Caco-2 (cell line): ENCODE measurements at places on chromosomes 6 and 20. TPM values are rescaled to one million over a fixed set of nuclear protein-coding genes. Genes with fewer than 3 reads are reported as not detected.

DNA sequence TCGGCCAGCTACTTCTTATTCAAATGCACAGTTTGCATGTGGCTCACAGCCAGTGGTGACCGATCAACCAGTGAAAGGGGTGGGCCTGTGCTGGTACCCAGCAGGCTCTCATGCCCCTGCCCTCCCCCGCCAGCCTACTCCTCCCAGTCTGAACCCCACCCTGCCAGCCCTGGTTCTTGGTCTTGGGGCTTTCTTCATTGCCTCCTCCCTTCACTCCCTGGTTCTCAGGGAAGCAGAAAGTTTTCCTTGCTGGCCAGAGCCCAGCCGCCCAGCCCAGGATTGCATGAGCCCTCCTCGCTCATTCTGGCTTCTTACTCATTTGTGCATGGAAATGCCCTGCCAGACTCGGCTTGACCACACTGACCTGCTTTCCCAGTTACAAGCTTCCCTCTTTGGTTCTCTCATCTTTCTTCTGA lies 40.8 kb downstream of the KCNK17 start:
- DNase-seq: no peak

- no peak for DNase-seq
Measured at GRCh38 chr6:54877713-54878317, 31.2 kb downstream of the FAM83B start.

- DNase-seq: no peak
Measured at GRCh38 chr6:33861722-33862121, 57.9 kb upstream of the MLN start.

GRCh38 chr6:88339761-88340160 lies 173.6 kb upstream of the CNR1 start:
- DNase-seq: no peak

GRCh38 chr6:122869437-122870024 lies 80.5 kb downstream of the SMPDL3A start:
- peak; percentile 50 for DNase-seq

DNA sequence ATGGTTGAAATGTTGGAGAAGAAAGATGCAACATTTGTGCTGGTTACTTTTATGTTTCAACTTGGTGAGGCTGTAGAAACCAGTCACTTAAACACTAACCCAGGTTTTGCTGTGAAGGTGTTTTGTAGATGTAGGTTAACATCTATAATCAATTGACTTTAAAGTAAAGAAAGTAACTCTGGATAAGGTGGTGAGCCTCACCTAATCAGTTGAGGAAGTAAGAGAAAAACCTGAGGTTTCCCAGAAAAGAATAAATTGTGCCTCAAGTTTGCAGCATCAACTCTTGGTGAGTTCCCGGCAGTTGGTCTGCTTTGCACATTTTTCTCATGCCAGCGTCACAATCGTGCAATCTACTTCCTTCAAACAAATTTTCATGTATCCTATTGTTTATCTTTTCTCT lies 673.4 kb downstream of the QKI start:
- no peak for DNase-seq

DNA sequence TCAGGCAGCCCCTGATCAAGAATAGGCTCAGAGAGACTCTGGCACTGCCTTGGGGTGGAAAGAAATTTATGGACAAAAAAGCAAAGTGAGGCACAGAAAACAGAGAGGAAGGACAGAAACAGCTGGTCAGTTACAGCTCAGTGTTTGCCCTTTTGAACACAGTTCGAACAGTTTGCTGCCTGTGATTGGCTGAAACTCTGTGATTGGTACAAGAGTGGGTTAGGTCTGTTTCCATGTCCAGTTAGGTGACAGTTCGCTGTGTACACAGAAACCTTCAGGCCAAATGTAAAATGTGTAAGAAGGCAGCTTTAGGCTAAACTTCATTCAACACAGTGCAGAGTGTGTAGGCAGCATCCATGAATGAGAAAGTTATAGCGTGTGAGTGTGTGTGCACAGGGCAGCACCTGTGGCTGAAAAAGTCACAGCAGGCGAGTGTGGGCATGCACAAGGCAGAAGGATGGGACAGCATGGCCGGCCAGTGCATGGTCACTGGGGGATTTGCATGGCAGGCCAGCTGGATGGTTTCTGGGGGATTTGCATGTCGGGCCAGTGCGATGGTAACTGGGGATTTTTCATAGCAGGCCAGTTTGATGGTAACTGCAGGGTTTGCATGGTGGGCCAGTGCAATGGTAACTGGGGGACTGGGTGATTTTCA lies 75.4 kb upstream of the FRMD1 start:
- no peak for DNase-seq

DNA sequence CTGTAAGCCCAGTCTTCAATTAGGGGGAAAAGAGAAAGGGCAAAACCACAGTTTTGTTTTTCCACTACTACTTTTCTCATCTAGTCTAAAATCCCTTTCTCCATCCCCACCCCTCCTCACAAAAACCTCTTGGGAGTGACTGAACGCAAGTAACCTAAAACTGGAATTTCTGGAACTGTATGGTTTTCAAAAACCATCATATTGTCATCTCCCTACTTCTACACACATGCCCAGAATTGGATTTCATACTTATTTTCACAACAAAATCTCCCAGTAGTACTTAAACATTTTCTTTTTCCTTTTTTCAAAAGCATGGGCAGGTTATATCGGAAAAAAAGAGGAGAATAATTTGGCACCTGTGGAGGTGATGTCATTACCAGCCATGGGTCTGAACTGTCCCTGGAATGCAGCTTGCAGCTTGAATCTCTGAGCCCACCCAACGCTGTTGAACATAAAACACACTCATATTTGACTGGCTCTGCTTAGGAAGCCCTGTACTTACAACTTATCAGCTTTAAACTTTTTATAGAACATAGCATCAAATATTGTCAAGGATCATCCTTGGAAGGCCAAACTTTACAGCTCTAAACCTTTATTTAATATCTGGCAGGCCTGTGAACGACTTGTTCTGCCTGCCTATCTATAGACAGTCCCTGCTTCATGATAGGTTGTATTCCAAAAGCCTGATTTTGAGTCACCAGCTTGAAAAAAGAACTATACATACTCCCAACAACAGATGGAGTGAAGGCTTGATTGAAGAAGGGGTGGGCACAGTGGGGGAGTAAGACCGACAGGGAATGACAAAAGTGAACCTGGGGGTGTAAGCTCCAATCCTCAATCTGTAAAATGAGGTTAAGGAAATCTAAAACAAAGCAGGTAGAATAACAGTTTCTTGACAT lies 59.3 kb downstream of the EPB41L2 start:
- no peak for DNase-seq

DNA sequence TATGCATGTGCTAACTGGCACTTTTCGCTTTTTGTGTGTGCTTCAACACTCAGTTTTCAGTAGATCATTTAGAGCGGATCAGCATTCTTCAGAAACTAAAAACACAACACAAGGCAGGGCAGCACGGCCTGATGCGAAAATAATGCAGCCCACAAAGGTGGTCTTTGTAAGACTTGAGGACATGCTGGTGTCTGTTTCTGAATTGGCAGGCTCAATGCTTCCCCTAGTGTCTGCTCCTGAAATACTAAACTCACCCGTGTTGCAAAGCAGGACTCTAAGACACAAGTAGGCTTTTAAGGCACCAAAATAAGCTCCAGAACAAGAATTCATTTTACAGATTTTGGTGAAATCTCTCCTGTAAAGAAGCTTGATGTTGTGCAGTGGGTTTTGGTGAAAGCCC lies 676.5 kb downstream of the TENT5A start:
- DNase-seq: no peak

DNA sequence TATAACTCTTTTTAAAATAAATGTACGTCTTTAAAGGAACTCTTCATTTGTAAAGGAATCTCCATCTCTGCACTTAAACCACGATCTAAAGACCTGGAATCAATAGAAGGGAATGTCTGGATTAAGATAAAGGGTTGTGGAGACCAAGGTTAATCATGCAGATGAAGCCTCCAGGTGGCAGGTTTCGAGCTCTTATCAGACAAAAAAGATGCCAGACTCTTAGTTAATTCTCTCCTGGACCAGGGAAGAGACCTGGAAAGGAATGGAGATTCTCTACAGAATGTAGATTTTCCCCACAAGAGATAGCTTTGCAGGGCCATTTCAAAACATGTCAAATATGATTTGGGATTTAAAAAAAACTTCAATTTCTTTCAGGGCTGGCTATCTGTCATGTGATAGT lies 71.5 kb upstream of the SSTR4 start:
- no peak for DNase-seq

DNA sequence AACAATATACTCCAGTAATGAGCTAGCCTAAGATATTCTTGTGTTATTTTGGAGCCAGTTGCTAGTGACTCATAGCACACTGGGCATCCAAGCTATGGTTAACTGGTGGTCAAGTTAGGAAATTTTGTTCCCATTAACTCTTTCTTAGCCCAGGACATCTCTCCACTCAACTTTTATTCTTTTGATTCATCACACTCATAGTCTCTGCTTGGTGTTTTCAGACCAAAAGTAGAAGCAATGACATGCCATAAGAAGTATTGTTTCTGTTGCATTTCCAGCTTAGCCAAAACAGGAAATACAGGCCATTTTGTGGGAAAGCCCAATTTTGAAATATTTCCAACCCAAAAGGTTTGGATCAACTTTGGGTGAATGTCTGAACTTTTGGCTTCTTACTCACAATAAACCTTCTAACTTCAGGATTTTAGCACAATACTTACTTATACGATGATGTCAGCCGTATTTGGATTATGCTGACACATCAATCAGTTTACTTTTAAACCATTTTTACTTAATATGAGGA lies 31.6 kb upstream of the CCN2 start:
- no peak for DNase-seq

GRCh38 chr6:169252505-169253189 lies 999 bp downstream of the THBS2 start:
- DNase-seq: no peak

DNA sequence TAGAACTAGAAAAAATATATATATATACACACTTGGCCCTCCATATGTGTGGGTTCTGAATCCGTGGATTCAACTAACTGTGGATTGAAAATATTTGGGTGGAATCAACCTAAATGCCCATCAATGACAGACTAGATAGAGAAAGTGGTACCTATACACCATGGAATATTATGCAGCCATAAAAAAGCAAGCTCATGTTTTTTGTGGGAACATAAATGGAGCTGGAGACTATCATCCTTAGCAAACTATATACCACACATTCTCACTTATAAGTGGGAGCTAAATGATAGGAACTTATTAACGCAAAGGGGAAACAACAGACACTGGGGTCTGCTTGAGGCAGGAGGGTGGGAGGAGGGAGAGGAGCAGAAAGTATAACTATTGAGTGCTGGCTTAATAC lies 28.0 kb downstream of the OR2A4 start:
- no peak for DNase-seq

- no peak for DNase-seq
Measured at GRCh38 chr6:15876406-15876805, 213.6 kb upstream of the DTNBP1 start.

- DNase-seq: no peak
Measured at GRCh38 chr6:129186988-129187387, 304.1 kb downstream of the LAMA2 start.

DNA sequence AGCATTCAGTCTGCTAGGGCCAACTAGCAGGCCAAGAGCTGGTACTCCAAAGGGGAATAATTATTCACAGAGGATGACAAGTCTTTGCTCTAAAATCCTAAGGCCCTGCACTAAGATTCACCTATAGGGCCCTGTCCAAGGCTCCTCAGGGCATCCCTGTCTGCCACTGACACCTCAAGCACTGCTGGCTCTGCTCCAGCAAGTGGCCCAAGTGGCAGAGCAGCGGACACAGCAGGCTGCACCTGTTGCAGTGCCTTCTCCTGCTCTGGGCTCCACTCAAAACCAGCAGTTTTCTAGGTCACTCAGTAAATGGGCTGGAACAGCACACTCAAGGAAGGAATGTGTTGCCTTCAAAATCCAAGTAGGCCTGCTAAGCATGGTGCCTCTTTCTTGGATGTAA lies 36.4 kb upstream of the SMOC2 start:
- DNase-seq: no peak

GRCh38 chr20:10985536-10985935 lies 311.7 kb upstream of the JAG1 start:
- DNase-seq: no peak

GRCh38 chr20:60092729-60093128 lies 134.5 kb downstream of the CDH26 start:
- DNase-seq: no peak

PSMB8 gene
- total RNA-seq: 3.7 and 3.9 TPM in 2 replicates

CCN5 gene
- not detected in 2 replicates for total RNA-seq

TMEM74B gene
- total RNA-seq: 6.9 and 7.8 TPM in 2 replicates

TCP11 gene
- not detected in 2 replicates for total RNA-seq

ACTL10 gene
- 3.4 and 4.5 TPM in 2 replicates for total RNA-seq
